ENCODE measurements at places on chromosomes 16 and 17.
A peak's percentile ranks its signal among the peaks of the same experiment; 100 is the strongest.

GRCh38 chr16:75635036-75635435 is 12.0 kb upstream of the ADAT1 start:
- no peak for DNase-seq

DNA sequence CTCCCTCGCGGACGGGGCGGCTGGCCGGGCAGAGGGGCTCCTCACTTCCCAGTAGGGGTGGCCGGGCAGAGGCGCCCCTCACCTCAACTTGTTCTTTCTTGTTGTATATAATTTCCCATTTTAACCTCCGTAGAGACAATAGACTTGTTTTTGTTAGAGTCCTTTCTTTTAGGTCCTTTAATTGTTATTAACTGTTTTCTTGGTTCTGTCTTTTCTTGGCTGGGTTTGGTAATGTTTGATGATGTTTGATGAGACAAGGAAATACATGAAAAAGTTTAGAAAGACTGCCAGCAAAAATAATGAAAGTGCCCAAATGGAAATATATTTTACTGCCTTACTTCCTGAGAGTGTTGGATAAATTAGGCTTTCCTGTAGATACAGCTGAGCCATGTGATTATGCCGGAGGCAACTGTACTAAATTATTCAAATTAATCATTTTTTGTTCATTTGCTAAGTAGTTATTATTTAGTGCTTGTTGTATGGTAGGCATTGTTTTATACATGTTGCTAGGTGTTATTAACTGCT is 30.9 kb downstream of the PRPSAP2 start:
- no peak for DNase-seq

- peak; percentile 59 for DNase-seq
Observed at GRCh38 chr16:30902029-30902972, 5.9 kb downstream of the CTF1 start.

DNA sequence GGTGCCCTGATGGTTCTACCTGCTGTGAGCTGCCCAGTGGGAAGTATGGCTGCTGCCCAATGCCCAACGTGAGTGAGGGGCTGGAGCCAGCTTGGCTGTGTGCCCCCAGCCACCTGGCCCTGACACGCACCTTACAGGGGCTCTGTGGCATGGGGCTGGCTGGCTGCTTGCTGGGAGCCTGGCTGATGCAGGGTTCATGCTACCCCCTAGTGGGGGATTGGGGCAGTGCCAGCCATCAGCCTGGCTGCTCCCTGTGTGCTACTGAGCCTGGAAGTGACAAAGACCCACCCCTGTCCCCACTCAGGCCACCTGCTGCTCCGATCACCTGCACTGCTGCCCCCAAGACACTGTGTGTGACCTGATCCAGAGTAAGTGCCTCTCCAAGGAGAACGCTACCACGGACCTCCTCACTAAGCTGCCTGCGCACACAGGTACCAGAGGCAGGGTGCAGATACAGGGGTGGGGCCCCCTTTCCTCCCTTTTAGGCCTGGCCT is 5.7 kb downstream of the GRN start:
- peak; percentile 72 for DNase-seq

DNA sequence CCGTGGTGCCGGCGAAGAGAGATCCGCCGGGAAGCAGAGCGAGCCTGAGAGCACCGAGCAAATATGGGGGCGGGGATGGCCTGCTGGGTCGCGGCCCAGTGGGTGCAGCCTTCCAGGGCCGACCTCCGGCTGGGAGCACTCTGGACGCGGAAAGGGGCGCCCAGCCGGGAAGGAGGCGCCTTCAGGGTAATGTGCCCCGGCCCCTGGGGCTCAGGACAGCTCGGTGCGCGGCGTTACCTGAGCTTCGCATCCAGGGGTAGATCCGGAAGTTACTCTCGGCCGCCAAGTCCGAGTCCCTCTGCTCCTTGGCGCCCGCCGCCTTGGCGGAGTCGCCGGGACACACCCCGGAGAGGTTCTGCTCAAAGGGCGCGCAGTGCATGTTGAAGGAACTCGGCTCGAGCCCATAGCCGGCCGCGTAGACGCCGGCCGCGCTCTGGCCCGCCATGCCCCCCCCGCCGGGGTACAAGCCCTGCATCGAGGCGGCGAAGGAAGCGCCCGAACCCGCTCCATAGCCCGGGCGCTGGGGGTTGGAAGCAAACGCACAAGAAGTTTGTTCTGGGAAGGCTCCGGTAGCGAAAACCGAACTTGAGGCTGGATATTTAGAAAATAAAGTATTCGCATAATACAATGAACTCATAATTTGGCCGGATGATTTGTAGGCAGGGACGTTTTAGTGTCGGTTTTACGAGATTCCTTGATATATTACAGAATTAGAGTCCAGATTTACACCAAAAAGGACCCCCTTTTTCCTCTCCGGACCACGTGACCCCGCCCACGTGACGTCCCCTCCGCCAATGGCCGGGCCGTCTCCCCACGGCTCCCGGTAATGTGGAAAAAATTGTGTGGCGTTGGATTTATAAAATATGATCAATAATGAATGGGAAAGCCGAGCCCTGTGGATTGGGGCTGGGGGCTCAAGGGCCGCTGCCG is at the start of gene HOXB7:
Gene HOXB7, minus strand, starts transcription at position 736 of the 930 bp plus-strand sequence. Its CDS starts 99 bp downstream, at position 637.
- peak; percentile 68 for DNase-seq

DNA sequence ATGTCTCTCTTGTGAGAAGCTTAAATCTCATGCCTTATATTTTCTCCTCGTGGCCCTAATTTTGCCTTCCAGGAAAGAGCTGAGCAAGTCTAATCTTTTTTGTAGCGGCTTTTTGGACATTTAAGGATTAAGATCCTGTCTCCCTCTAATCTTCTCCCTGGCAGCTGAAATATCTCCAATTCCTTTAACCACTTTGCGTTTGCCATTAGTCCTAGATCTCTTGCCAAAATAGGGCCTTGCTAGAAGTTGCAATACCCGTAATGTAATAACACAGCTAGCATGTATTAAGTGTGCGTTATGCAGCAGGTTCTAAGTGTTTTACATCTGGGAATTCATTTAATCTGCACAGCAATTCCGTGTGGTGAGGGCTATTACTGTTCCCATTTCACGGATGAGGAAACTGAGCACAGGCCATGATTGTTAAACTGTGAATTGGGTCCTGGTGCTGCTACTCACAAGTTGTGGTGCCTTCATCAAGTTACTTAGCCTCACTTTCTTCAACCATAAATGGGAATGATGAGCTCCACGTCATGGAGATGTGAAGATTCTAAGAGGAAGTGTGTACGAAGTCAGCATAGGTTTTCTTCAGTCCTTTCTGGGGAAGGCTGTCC is 198.9 kb upstream of the ASIC2 start:
- DNase-seq = no peak

DNA sequence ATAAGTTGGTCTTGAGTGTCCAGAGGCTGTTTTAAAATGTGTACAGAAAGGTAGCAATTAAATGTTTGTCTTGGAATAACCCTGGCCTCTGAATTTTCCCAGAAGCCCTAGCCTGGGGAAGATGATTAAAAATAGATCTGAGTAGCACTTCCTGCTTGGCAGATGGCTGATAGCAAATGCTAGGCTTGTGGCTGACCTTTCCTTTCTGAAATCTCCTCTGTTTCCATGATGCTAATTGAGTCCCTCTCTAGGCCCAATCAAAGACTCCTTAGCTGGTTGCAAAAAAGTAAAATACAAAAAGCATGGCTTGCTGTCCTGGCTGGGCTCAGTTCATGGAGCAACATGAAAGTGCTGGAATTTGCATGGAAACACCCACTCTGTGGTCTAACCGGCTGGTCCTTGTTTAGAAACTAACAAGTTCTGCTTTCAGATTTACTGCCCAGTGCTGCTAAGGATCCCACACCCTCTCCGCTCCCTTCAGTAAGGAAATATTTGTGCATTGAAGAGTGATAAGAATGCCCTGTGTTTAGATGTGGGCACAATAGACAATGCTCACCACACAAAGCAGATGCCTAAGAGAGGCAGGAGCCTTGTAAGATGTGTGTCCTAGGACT is 40.8 kb downstream of the YPEL2 start:
- DNase-seq = no peak

DNA sequence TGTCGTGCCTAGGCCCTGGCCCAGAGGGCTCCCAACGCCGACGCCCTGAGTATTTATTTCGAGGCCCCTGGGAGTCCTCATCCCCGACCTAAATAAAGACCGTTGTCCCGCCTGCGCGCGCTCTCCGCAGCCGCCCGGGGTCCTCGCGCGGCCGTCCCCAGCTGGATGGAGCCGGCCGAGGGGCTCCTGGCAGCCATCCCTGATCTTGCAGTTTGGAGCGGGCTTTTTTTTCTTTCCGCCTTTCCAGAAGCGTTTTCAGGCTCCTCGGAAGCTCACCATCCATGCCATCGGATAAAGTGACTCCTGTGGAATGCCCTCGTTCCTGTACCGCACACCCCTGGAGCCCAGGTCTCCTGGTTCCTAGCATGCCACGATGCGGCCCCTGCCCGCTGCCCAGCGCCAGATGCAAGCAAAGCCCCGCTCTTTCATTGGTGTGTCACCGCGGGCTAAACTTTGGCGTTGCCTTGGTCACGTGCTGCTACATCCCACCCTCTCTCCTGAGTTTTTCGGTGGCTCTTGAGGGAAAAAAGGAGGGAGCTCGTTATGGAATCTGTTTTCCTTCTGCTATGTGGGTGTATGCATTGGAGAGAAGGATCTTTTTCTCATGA is 716 bp downstream of the TMEM94 start:
- DNase-seq = peak; percentile 13

GRCh38 chr16:54409982-54410381 is 123.4 kb upstream of the IRX3 start:
- no peak for DNase-seq

- DNase-seq = no peak
Observed at GRCh38 chr17:74604761-74605160, 12.7 kb upstream of the CD300LD start.

DNA sequence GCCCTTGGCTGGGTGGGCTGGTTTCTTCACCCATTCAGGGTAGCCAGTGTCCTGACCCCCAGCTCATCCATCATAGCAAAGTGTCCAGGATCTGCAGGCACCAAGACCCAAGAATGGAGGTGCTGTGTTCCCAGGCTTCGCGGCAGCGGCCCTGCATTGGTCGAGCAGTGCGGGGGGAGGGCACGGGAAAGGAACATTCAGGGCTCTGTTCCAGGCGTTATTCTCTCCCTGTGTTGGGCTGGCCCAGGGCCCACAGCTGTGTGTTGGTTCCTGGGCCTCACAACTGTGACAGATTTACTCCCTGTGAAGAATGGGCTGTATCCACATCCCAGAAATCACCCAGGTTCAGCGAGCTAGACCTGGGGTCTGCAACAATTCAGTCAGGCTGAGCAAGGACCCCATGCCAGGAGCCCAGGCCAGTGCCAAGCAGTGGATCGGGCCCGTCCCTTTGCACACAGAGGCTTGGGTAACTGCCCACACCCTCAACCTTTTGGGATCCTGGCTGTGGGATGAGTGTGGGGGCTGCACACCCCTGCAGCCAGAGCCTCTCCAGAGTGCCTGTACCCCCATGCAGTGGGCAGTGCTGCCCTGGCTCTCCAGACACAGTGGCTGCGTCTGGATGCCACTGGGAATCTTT is 10.0 kb downstream of the GPT2 start:
- DNase-seq = no peak

DNA sequence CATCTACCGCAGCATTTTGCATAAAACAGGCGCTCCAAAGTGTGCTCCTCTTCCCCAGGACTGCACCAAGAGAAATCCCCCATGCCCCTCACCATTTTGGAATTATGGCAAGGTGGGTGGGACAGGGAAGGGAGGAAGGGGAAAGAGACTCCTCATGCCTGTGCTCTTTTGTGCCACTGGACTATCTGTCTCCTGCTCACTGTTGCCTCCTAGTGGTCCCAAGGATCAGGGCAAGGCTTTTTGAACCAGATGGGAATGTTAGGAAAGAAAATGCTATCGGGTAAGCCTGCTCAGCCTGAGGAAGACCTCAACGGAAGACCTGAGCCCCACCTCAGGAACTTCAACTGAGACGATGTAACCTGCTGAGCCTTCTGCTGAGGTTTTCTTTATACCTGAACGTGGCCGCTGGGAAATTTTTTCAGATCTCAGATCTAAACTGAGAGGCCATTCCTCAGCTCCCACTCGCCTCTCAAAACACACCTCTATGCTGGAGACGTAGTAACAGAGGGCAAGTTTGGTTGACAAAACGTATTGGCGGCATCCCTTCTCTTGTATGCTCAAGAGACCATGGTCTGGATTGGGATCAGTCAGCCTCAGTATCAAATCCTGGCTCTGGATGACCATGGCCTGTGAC is 58.3 kb downstream of the SPACA3 start:
- DNase-seq = peak; percentile 3

DNA sequence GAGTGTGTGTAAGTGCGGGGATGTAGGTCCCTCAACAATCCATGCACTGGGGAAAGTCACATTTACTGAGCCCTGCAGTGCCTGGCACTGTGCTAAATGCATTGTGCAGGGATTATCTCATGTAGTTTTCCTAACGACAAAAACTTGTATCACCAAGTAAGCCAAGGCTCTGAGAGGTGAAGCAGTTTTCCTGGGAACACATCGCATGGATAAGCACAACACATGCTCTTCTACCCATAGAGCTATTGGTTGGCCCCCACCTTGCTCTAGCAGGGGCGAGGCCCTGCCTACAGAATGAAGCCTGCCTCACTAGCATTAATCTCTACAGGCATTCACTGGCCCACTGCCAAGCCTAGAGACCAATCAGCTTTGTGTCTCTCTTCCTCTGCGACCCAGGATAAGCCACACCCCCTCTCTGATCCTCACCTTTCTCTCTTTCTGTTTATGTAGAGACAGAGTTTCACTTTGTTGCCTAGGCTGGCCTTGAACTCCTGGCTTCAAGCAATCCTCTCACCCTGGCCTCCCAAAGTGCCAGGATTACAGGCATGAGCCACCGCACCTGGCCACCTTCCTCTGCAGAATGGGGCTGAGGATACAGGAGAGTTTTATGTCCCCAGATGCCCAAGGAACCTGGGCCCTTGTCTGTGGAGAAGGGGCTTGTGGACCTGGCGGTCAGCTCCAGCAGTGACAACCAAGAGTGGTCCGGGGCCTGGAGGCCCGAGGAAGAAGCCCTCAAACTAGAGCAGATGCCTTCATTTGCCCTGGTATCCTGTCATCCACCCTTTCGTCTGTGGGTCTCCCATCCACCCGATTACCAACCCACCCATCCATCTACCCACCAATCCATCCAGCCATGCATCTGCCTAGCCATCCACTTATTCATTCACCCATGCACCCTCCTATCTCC is 12.8 kb downstream of the CDH16 start:
- DNase-seq = peak; percentile 13

- DNase-seq = no peak
Observed at GRCh38 chr16:85328676-85329058, 216.4 kb upstream of the CIBAR2 start.

All from CD8-positive, alpha-beta memory T cell (primary cell).